ENCODE measurements at places on chromosomes 3 and 15. TPM values are rescaled to one million over a fixed set of nuclear protein-coding genes. Genes with fewer than 3 reads are reported as not detected.

The SPINK8 gene
- not detected for polyA plus RNA-seq

The C3orf20 gene
- not detected for polyA plus RNA-seq

The EFCAB12 gene
- 0.05 TPM for polyA plus RNA-seq

The LIPH gene
- polyA plus RNA-seq: 0.17 TPM

The NR1I2 gene
- polyA plus RNA-seq: not detected

The TLR9 gene
- 0.07 TPM for polyA plus RNA-seq

The GABRG3 gene
- not detected for polyA plus RNA-seq

DNA sequence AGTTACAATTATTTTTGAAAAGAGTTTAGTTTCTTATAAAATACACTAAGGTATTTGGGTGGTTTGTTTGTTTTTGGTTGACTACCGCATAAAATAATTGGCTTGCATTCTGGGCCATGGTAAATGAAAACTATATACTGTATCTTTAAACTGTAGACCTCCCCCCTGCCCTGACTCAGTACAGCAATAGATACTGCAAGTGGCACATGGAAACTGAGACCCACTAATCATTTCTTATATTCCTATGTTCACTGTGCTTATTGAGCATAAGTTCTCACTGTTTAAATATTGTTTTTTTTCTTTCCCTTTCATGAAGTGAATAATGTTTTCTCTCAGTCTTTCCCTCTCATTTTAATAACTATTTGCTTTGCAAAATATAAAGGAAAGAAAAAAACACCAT, 45.8 kb downstream of the RASA2 start:
- DNase-seq: no peak

- DNase-seq: no peak
Measured at GRCh38 chr3:69441732-69442131, 55.8 kb upstream of the FRMD4B start.

DNA sequence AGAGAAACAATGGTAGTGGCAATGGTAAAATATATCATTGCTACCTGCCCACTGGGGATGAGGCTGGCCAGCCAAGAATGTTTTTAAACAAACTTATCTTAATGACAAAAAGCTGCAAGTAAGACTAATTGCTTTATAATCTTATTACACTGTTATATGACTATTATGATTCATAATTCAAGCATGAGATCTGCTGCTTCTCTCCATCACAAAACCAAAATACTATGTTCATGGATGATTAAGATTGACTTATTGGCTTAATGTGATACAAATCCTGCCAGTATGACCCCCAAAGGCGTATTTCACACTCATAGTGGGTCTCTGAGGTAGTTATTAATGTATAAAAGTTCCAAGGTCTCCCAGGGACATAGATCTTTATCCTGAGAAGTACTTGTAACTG, 52.6 kb downstream of the FBN1 start:
- no peak for DNase-seq

GRCh38 chr3:185734725-185735096, 90.1 kb downstream of the IGF2BP2 start:
- DNase-seq: no peak

- DNase-seq: no peak
Measured at GRCh38 chr15:80695099-80695910, at the start of gene ABHD17C. ABHD17C (plus strand) TSS chr15:80695310; CDS start chr15:80695430, 120 bp downstream.

DNA sequence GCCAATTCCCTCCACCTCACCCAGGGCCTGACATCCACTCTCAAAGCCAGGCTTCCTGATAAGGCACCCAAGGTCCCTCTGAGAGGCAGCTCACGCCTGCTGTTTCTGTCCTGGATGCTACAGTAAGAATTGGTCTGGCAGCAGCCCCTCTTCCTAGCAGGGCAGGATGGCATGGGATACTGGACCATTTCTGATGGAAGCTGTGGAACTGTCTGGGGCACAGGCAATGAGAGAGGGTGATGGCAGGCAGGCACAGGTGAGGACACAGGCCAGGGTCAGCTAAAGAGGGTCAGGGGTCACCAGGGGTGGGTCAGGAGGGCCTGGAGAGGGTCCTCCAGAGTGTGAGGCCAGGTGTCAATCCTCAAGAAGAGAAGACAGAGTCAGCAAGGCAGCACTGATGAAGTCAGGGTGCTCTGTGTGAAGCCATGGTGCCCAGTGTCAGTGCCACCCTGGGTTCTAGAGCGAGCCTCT, 41.9 kb upstream of the SLC41A3 start:
- no peak for DNase-seq
